ENCODE measurements at places on chromosomes 11 and 22.

GRCh38 chr11:122077459-122077858 lies 38.6 kb downstream of the BLID start:
- DNase-seq, result no peak

GRCh38 chr11:64289002-64289564 lies 2.0 kb upstream of the KCNK4 start:
- DNase-seq, result no peak

DNA sequence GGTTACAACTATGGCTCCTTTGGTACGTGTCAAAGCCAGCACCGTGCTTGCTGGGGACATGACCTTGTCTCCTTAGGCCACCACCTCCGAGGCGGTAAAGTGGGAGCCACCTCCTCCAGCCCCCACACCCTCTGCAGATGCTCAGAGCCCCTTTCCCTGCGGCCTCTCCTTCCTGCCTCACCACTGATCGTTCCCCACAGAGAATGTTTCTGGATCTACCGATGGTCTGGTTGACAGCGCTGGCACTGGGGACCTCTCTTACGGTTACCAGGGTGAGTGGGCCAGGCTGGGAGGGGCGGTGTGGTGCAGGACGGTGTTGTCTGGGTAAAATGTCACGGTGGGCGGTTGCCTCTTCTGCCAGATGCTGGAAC lies 8.9 kb downstream of the SIDT2 start:
- DNase-seq, result no peak

- DNase-seq, result no peak
Observed at GRCh38 chr22:45977003-45977411, at the start of gene WNT7B. WNT7B (minus strand) TSS chr22:45977162; CDS start chr22:45976754, 408 bp downstream.

- no peak for DNase-seq
Observed at GRCh38 chr11:113377681-113378412, 9.7 kb upstream of the ANKK1 start.

- DNase-seq, result peak; percentile 62
Observed at GRCh38 chr22:39254789-39255298, 10.1 kb upstream of the PDGFB start.

DNA sequence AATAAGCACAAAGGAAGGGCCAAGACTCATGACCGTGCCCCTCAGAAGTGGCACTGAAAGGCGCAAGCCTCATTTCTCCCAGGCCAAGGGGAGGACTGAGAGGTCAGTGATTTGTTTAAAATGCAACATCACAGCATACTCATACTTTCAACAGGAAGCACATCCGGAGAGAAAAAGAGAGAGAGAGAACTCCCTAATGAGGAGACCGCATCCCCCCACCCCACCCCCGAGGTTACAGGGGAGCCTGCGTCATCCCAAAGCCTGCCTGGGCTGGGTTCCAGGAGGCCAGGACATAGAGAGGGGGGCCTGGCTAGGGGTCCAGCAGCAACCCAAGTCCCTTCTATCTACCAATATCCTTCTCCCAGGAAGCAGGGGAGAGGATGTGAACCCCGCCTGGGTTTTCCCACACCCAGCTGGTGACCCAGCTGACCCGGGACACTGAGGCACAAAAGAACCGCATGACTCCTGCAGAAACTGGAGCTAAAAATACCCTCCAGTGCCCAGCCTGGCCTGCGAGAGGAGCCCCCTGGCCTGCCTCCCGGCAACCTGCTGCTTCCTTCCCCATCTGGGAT lies 3.8 kb downstream of the CSNK1E start:
- DNase-seq, result no peak

- no peak for DNase-seq
Observed at GRCh38 chr11:11618973-11619435, 2.8 kb downstream of the GALNT18 start.

DNA sequence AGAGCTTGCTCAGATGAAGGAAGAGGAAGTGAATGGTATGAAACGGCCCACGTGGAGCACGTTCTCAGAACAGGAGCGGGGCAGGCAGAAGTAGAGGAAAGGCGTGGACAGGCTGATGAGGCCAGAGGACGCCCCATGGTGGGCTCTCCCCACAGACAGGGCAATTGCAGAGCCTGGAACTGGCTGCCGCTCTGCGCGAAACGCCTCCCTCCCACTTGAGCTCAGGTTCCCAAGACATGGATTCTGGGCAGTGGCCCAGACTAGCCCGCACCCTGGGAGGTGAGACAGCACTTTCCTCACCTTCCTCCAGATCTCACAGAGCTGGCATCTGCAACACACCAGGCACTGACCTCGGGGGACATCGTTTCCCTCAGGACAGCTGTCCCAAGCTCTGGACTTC lies 117.6 kb downstream of the PHF21B start:
- DNase-seq, result no peak

- DNase-seq, result peak; percentile 66
Observed at GRCh38 chr11:65551572-65552387, 6.4 kb downstream of the LTBP3 start.

DNA sequence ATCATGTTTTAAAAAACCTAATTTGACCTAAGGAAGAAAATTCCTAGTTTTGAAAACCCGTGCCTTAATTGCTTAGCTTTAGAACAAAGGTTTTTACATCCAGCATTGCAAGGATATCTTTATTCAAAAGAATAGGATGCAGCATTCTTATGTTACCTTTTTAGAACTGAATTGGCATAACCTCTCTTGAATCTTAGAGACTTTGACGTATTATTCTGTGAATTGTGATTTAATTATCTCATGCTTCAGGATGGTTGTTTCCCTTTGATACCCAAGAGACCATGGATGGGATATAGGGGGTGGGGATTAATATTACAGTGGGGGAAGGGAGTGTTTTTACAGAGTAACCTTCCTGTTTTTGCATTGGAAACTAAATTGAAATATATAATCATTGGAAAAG lies 49.4 kb downstream of the ARHGEF12 start:
- DNase-seq, result no peak

DNA sequence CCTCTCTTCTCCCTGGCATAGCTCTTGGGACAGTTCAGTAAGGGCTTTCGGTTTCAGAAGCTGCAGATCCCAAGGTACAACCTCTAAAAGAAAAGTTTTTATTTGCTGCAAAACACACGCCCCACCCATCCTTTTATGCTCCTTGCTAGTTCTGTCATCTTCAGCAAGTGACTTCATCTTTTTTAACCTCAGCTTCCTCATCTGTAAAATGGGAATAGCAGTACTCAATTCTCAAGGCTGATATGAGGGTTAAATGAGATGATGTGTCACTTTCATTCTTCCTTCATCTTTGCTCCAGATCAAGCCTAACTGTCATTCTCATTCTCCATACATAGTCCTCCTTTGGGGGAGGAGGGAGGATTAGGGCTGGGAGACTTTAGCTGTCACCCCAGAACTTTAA lies 90.0 kb upstream of the ALX4 start:
- DNase-seq, result no peak

- peak; percentile 93 for DNase-seq
Observed at GRCh38 chr11:62881579-62882430, 1.1 kb downstream of the SLC3A2 start.

DNA sequence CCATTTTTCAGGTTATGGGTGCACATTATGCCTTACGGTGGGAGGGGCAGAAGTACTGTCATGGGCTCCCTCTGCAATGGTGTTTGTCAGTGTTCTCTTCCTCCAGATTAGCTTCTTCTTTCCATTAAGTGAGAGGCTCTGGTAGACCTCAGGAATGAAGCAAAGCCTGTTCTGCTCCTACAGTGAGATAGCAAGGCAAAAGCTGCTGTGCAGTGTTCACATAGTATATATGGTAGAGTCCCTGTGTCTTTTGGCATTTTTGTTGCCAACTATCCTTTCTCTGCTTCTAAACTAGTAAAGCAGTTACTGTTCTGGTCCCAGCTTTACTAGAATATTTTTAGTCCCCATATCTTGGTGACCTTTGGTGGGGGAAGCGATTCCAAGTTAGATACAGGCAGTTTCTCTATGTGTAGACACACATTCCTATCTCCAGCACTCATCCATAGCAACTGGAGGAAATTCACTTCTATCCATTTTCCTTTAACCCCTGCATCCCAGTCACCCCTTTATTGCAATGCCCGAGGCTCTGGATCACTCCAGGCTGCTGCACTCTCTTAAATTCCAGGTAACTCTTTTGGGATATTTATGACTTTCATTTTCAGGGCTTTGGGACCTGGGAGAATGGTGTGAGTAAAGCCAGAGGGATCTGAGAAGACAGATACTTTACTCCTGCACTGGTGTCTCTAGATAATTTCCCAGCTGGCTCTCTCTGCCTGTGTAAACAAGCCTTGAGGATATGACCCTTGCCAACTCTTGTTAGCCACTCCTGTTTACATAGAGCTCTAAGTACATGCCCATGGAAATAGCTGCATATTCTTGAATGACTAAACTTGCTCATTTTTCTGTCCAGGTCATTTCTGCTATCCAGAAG lies 3.9 kb upstream of the TRIM34 start:
- no peak for DNase-seq

DNA sequence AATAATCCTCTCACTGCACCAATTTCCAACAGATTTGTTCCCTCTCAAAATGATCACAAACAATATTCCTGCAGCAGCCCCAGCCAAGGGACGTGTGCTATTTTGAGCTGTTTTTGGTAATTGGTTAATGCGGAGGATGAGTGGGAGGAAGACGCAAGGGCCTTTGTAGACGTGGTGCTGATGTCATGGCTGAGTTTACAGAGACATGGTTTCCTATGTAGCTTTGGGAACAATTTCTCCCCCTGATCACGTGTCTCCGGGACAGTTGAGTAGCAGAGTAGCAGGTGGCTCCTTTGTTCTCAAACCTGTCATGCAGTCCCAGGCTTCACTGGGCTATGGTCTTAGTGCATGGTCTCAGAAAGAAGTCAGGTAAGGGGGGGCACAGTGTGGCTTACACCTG lies 183.2 kb upstream of the NECTIN1 start:
- no peak for DNase-seq

- DNase-seq, result no peak
Observed at GRCh38 chr11:78740199-78741071, 165.8 kb upstream of the NARS2 start.

All from CD4-positive, alpha-beta T cell treated with Interleukin-15 for 4 hours (primary cell).